Pulmonary artery endothelial cell (primary cell): ENCODE measurements at places on chromosomes 7 and 10.
A peak's percentile ranks its signal among the peaks of the same experiment; 100 is the strongest.

DNA sequence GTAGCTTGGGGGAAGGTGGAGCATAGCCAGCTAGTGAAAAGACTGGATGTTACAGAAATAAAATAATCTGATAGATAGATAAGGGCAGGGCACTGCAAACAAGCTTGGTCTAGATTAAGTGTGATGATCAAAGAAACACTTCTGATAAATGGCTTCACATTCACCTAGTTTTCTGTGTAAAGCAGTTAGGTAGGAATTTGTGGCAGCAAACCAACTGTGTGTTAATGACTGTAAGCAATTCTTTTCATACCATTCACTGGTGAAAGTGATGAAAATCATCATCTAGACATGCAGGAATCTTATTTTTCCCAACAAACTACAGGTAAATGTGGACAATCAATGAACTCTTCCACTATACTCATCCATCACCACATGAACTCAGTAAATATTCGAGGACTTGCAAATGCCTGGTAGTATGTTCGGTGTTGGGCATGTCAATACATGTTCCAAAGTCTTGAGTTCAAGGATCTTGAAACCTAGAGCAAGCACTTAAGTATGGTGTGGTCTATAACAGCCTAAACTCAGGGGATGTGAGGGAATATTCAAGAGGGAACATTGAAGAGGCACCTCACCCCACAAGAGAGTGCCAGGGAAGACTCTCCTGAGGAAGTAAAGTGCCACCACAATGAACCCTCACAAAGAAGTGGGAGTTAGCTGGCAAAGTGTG lies 20.5 kb downstream of the PON3 start:
- DNase-seq, result no peak

- no peak for DNase-seq
Observed at GRCh38 chr7:116380025-116380424, 119.5 kb upstream of the CAV2 start.

- DNase-seq, result no peak
Observed at GRCh38 chr10:13705526-13706174, 118.9 kb downstream of the PRPF18 start.

DNA sequence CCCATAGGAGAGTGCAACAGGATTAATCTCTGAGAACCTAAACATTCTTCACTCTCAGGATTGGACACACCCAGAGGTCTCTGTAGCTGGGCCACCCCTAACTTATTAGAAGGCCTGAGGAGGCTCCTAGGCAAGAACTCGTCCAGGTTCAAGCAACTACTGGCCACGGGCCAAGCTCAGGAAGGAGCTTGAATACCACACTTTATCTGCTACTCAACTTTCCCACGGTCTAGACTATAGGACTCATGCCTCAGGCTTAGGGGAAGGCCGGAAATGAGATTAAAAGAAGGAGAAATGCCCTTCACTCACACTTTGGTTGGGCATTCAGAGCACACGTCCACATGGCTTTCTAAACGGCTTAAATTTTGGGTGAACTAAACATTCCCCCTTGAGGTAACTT lies 142.8 kb upstream of the PHYHIPL start:
- DNase-seq, result no peak

DNA sequence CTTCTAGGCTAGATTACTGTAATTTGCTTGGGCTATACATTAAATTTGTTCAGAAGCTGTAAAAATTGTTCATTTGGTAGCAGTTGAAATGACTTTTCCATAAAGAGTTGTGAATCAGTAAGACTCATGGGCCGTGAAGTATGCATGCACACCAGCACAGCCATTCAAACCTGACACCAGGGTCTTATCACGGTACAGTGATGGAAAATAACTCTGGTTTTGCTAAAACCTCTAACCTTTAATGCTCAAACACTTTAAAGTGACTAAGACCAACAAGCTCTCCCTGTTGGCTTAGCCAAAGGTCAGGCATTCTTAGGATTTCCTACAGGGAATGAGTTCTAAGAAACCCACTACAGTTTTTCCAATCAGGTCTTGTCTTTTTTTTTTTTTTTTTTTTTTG lies 11.5 kb downstream of the ARL3 start:
- DNase-seq, result no peak

- no peak for DNase-seq
Observed at GRCh38 chr7:158467562-158467961, 120.1 kb downstream of the PTPRN2 start.

DNA sequence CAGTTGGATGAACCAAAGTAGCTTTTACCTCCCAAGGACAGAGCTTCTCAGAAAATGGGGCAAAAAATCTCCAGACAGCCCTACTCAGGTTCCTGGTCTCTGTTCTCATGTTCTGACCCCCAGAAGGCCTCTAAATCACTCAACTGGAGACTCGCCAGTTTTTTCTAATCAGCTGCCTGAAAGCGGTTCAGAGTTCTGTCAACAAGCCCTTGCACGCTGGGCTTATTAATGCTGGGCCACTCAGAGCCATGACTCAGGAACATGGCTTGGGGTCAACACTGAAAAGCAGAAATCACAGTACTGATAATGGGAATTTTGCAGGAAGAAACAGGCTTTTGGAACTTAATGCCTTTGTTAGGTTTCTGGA lies 15.3 kb downstream of the ECHDC3 start:
- DNase-seq, result peak; percentile 63

GRCh38 chr7:33091111-33091531 lies 18.1 kb downstream of the RP9 start:
- no peak for DNase-seq

DNA sequence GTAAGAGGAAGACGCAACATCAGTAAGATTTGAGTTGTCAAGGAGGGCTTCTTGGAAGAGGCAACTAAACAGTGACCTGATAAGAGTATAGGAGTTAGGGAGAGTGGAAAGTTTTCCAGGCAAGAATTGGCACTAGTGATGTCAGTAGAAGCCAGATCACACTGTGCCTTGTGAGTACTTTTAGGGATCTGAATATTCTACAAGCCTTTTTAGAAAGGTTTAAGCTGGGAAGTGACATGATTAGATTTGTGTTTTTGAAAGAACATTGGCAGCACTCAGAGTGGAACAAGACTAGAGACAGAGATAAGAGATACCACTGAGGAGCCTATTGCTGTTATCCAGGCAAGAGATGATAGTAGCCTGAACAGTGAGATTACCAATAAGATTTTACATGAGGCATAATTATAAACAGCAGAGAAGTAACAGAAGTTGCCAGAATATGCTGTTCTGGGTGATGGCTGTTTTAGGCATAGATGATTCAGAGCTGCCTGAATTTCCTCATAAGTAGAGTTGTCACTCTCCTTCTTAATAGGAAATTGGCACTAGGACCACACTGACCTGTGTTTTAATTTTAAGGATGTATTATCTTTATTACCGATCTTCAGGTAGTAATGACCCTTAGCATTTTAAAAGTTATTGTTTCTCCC lies 45.6 kb downstream of the NHLRC2 start:
- DNase-seq, result no peak

GRCh38 chr7:114784177-114784576 lies 137.7 kb upstream of the MDFIC start:
- no peak for DNase-seq

GRCh38 chr10:21281765-21282484 lies 243.6 kb downstream of the SKIDA1 start:
- DNase-seq, result no peak

GRCh38 chr7:132999845-133000244 lies 82.0 kb downstream of the CHCHD3 start:
- no peak for DNase-seq

DNA sequence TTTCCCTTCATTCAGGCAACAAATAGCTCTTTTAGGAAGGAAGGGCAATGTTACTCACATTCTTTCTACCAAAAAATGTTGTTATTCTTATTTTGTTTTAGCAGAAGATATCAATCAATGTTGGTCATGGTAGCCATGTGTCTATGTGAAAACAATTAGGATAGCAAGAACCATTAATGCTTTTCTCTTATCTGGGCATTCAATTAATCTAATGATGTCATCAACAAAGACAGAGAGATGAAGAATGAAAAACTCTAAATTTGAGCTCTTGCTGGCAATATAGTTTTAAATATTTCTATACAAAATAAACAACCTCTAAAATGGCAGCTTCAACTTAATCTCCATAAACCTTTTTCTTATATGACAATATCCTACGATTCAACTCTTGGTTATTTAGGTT lies 353.7 kb upstream of the ANKRD30A start:
- no peak for DNase-seq

DNA sequence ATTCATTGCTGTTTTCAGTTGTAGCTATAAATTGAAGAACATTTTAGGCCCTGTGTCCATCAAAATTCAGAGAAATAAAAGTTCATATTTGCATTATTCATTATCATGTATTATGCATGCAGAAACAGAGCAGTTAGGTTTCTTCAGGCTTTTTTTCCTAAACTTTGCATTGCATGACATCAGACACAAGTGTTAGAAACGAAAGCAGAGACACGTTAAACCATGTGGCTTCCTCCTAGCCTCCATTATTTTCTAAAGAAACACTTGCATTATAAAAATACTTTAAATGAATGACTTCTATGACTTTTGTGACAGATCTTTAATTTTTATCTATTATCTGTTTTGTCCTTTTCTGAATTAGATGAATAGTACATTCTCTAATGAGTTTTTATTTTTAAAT lies 8.8 kb upstream of the EBLN1 start:
- no peak for DNase-seq

- no peak for DNase-seq
Observed at GRCh38 chr7:52705768-52706167, 329.7 kb upstream of the POM121L12 start.

DNA sequence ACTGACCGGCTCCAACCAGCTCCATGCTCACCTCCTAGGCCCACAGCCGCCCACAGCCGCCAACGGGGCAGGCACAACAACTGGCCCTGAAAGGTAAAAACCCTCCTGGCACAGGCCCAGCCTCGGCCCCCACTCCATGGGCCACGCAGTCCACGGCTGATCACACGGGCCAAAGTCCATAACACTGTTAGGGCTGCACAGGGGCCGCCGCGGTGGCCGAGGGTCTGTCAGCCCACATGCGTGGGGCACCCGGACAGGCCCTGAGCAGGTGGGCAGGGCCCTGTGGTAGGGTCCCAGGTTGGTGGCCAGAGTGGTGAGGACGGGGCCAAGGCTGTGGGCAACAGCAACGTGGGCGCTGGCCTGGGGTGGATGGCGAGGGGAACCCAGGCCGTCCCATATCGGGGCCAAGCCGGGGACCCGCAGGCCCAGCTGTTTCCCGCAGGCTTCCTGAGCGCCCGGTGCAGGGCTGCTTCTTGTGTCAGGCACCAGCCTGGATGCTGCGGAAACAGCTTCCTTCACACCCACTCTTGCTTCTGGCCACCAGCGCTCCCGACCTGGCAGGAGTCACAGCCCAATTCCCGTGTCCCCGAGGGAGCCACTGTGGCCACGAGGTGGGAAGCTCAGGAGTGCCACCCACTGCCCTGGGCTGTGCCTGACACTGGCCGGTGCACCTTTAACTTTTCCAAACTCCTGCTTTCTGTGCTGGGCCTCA lies 29.2 kb downstream of the CYP2W1 start:
- DNase-seq, result no peak
